AG10803 (cell line): ENCODE measurements at places on chromosomes 3 and 15.
A peak's percentile ranks its signal among the peaks of the same experiment; 100 is the strongest.

- DNase-seq = no peak
Observed at GRCh38 chr15:68268405-68268804, 9.1 kb upstream of the FEM1B start.

DNA sequence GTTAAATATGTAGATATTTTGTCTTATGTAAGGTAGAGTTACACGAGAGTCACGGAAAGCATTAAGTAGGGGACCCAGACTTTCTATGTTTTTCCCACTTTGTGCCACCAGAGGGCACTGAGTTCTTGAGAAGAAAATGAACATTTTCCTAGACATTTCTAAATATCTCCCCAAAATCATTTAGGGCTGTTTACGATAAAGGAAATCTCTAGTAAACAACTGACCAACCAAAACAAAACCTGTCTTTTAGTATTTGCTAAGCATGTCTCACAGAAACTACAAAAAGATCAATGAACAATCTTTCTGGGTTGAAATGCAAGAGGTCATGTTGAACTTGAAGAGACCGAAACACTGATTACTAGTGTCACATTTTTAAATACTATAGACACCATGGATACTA lies 16.1 kb downstream of the POU1F1 start:
- DNase-seq = peak; percentile 57

GRCh38 chr3:134242649-134243617 lies 7.7 kb downstream of the RYK start:
- peak; percentile 91 for DNase-seq

- peak; percentile 40 for DNase-seq
Observed at GRCh38 chr3:94069194-94069813, 6.4 kb downstream of the NSUN3 start.

DNA sequence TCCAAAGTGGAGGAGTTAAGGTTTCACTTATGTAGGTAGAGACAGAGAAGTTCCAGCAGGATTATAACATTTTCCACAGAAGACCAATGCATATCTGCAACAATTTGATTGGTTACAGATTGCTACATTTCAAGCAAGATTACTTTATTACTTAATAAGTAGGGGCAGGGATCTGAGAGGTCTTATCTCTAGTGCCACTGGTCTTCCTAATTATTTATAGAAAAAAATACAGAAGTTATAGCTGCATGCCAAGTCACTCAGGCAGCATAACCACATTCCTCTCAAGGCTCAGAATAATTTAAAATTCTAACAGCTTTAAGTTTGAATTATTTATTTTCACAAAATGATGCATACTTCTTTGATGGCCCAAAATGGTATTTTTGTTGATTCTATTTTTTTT lies 30.5 kb downstream of the RAD54L2 start:
- DNase-seq = no peak

- DNase-seq = no peak
Observed at GRCh38 chr15:79366691-79367090, 55.8 kb downstream of the TMED3 start.

DNA sequence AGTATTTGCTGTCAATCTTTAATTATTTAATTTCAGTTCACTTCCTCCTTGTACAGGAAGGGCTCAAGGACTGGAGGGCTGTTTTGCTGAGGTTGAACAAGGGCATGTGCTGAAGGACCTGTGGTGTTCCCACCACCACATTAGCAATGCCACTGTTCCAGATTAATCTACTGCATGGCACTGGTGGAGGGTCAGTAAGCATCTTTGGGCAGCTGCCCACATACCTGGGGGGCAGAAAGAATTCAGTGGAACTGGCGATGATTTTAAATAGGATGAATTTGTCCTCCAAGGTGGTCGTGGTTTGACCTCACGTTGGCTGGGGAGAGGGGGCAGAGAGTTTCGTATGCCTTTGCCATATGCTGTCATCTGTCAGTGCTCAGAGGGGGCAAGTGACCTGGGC lies 244.8 kb downstream of the TLE3 start:
- DNase-seq = no peak

DNA sequence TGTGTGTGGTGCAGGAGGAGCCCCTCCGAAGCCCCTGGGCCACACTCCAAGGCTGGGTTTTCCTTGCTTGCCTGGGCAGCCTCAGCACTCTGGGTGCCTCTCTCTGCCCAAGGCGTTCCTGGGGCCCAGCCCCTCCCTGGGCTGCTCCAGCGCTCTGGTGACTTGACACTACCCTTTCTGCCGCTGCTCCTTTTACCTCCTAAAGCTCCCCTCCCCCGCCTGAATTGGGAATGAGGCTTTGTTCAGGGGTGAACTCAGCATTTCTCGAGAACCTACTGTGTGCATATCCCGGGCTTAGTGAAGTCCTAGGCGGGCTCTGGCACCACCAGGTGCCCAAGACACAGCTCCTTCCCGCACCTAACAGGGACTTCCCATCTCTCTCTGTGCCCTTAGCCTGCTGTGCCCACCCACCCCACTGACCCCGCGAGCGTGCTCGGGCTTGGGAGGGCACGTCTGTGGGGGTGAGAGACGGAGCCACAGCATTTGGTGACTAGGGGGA lies 1.2 kb upstream of the BAHD1 start:
- DNase-seq = no peak

GRCh38 chr3:13879946-13880810 lies at the start of gene WNT7A:
Gene WNT7A, minus strand, starts transcription at chr3:13880071. Its CDS starts 255 bp downstream, at chr3:13879816.
- no peak for DNase-seq

DNA sequence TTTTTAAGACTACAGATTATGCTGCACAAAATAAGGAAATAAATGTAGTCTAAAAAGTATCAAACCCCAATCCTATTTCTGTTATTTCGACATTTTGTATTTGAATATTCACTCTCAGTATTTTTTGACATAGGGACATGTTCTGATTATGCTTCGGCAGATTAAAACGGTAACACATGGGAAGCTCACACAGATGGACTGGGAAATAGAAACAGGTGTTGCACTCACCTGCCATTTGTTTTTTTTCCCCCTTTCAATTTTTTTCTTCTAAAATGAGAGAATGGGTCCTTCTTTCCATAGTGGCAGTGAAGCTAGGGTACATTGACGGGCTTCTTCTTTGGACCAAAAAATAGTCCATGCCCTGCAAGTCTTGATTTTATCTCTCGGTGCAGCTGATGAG lies 163.1 kb downstream of the MYRIP start:
- no peak for DNase-seq

DNA sequence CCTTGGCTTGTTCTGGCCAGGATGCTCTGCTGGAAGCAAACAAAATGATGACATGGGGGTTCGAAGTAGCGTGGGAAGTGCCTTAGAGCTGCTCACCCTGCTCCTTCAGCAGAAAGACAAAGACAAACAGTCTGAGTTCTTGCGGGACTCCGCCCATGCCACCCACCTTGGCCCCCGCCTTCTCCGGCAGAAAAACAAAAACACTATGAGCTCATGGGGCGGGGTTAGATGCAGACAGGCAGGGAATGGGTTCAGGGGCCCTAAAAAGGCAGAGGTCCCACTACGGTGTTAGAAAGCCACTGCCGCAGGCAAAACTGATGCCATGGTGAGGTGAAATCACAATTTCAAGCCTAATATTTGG lies 9.7 kb upstream of the NCKIPSD start:
- DNase-seq = peak; percentile 66

- no peak for DNase-seq
Observed at GRCh38 chr15:86550075-86550474, 470.4 kb downstream of the AGBL1 start.

DNA sequence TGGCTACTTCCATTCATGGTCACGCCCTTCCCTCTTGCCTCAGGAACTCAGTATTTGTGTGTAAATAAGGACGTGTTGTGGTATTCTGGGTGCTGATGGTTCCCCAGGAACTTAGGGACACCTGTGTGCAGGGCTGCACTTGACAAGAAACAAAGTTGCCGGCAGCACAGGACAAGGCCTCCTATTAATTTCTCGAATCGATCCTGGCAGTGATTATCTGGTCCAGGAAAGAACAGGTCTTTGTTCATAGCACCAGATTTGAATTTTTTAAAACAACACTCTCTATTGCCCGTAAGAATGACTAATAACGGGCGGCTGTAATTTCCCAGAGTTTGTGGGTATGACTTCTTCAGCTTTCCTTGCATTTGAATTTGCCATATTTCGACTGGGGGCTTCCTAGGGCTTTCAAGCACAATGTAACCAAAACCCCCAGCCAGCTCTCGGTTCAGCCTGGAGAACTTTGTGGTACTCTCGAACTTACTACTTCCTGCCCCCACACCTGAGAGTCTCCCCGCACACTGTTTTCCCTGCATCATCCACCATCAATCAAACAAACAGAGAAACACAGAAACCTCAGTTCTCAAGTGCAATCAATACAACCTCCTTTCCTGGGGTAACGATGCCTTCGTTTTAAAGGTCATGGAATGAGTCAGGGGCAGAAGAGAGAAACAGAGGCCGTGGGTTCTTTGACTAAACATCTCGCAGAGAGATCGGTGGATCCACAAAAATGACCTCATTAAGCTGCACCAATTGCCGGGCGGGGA lies 241.7 kb upstream of the ICE2 start:
- DNase-seq = no peak

DNA sequence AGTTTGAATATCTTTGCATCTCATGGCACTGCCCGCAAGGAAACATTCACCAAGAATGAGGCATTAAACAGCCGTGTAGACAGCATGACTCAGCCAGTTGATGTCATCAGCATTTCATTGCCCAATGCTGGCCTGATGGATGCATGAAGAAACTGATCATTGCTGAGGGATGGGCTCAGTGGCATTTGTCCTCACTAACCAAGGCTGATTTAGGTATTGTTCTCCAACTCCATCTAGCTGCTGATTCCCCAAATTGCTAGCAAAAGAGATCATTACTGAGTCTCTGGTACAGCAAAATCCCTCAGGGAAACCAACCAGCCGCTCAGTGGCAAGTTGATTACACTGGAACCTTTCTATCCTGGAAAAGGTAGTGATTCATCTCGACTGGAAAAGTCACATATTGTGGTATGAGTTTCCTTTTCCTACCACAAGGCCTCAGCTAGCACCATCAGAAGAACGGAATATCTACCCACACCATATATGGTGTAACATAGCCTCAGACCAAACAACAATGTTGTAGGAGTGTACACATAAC lies 186.5 kb upstream of the GAP43 start:
- DNase-seq = peak; percentile 96

DNA sequence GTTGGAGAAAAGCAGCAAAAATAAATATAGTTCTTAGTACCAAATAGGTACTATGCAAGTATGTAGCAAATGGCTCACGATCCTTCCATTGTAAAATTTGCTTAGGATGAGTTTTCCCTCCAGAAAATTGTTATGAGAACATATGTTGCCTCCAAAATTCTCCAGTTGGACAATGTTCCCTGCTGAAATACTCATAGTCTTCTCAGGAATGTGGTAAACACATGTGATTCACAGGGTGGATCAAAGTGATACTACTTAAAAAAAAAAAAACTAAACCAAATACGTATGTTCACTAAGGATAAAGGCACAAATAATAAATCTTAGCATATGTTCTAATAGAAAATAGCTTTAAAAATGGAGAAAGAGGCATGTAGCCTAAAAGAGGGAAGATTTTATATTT lies 84.3 kb upstream of the ZNF385D start:
- DNase-seq = peak; percentile 64

DNA sequence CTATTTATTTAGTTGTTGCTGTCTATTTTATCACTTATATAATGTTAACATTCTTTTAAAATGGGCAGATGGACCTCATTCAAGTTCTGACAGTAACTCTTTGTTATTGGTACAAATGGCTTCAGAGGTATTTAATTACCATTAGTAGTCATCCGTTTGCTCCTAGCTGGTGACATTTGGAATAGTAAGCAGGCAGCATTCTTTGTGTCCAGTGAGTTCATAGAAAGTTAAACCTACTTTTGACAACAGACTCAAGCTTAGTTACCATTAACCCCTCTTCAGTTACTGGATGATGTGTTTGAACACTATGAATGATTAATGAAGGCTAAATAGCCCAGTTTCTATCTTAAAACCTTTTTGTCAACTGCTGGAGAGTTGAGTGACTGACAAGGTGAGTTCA lies 500.7 kb upstream of the ATP11B start:
- DNase-seq = no peak

GRCh38 chr3:37052860-37053259 lies 59.5 kb downstream of the MLH1 start:
- no peak for DNase-seq

- DNase-seq = peak; percentile 83
Observed at GRCh38 chr3:177694316-177694715, 497.0 kb upstream of the TBL1XR1 start.

- no peak for DNase-seq
Observed at GRCh38 chr3:183178512-183178832, 15.9 kb upstream of the LAMP3 start.

DNA sequence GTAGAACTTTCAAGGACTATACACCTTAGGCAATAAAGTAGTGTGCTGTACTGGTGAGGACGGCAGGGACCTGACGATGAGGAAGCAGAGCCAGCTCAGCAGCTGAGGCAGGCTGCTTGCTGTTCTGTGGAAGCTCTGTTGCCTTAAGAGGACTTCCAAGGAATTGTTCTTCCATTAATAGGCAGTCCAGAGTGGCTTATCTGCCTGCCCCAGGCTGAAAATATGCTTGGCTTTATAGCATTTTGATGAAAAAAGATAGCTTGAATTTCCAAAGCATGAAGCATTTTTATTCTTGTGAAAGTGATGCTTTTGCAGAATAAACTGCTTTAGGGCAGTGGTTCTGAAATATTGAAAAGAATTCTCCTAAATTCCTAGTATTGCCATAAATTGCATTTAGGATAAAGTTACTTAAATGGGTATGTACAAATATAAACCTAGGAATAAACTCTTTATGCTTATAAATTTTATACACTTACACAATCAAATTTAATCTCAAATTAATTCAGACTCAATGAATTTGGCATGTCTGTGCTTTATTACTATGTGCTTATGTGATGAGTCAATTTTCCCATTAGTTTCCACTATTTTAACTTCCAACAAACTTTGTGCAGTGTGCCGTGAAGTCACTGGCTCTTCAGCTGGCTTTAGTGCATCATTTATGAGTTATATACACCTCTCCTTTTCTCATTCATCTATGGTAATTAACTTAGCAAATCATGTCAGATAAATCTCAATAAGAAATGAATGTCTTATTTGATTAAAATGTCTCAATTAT lies 231.0 kb upstream of the RASGRP1 start:
- peak; percentile 56 for DNase-seq

- DNase-seq = peak; percentile 73
Observed at GRCh38 chr3:39718674-39719595, 90.5 kb upstream of the MYRIP start.

- DNase-seq = peak; percentile 97
Observed at GRCh38 chr15:83066734-83067637, at the start of gene BTBD1. Gene BTBD1, minus strand, starts transcription at chr15:83067252. Its CDS starts 101 bp downstream, at chr15:83067151.

- DNase-seq = no peak
Observed at GRCh38 chr15:28096670-28097431, 2.3 kb downstream of the OCA2 start.

- peak; percentile 62 for DNase-seq
Observed at GRCh38 chr3:133574260-133574881, 885 bp downstream of the CDV3 start.

GRCh38 chr15:28014623-28015200 lies 84.4 kb downstream of the OCA2 start:
- DNase-seq = no peak

- DNase-seq = no peak
Observed at GRCh38 chr3:77267589-77267988, 227.7 kb downstream of the ROBO2 start.

- DNase-seq = peak; percentile 33
Observed at GRCh38 chr3:57942872-57943283, 65.3 kb upstream of the FLNB start.
